ENCODE measurements at places on chromosomes 7 and 10. TPM values are rescaled to one million over a fixed set of nuclear protein-coding genes. Genes with fewer than 3 reads are reported as not detected.
A peak's percentile ranks its signal among the peaks of the same experiment; 100 is the strongest.

The ZSWIM8 gene
- polyA plus RNA-seq = 18.5 TPM

GRCh38 chr7:21934808-21935207 is 10.9 kb downstream of the CDCA7L start:
- DNase-seq = no peak

GRCh38 chr10:80356563-80356988 is at the start of the genes DYDC1 and DYDC2:
TSS of gene DYDC1 (minus strand) at chr10:80356755. CDS start at chr10:80352601, 4,154 bp downstream.
TSS of gene DYDC2 (plus strand) at chr10:80356781. CDS start at chr10:80362444, 5,663 bp downstream.
- DNase-seq = peak; percentile 53

The CALHM1 gene
- not detected for polyA plus RNA-seq

- DNase-seq = no peak
These were observed 14.8 kb downstream of the ZNF33A start for GRCh38 chr10:38025283-38025682.

DNA sequence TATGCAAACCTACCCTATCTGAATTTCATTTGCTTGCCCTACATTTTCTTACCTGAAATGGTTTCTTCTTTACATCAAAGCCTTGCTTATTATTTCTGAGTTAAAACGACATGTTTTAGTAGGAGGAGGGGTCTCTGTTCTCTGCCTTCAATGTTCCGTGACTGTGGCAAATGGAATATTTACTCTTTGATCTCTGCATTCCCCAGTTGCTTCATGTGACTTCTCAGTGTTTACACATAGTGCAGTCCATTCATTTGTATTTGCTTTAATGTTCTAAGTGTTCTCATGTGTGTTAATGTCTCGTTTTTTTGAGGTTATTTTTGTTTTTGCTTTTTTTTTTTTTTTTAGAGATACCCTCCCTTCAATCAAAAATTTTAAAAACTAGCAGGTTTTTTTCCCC is 75.8 kb downstream of the GNAI1 start:
- no peak for DNase-seq

The IFIT1B gene
- not detected for polyA plus RNA-seq

- DNase-seq = no peak
These were observed 28.8 kb downstream of the VIPR2 start for GRCh38 chr7:159115601-159116501.

The KDM7A gene
- 3.5 TPM for polyA plus RNA-seq
